Thymus (tissue), 14 donors: ENCODE measurements at places on chromosomes 2 and 18. TPM values are rescaled to one million over a fixed set of nuclear protein-coding genes. Genes with fewer than 3 reads are reported as not detected.

DNA sequence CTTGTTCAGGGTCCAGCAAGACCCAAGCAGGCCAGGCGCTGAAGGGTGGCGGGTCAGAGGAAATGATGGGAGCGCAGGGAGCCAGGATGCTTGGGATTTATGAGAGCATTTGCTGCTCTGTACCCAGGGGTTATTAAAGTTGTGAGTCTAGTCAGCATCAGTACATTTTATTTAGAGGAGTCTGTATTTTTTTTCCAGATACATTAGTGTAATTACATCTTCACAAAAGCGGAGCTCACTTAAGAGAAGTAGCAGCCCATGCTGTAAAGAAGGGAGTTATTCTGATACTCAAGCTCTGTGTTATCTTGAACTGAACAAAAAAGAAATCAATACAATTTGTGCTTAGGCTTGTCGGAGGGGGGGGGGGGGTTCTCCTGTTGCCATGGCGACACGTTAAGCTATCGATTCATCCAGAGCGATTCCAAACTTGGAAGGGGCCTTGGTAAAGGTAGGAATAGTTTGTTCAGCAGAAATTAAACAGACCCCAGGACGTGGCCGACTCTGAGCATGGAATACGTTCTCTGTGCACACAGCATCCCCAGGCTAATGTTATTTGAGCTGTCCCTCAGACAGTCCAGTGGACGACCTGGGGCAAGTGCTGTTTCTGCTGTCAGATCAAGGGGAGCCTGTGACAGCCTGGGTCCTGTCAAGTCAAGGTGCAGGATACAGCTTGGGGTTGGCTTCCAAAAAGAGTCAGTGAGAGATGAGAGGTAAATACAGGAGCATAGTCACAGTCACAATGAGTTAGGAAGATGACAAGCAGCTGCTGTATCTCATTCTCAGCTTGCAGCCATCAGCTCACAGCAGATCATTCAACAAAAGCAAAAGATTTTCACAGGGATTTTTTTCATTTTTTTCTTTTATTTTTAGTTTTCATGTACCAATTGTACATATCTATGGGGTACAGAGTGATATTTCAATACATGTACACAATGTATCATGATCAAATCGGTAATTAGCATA is 387.6 kb downstream of the DCDC2C start:
- DNase-seq = no peak

GRCh38 chr2:202844656-202845055 is 26.9 kb downstream of the ICA1L start:
- no peak for DNase-seq

DNA sequence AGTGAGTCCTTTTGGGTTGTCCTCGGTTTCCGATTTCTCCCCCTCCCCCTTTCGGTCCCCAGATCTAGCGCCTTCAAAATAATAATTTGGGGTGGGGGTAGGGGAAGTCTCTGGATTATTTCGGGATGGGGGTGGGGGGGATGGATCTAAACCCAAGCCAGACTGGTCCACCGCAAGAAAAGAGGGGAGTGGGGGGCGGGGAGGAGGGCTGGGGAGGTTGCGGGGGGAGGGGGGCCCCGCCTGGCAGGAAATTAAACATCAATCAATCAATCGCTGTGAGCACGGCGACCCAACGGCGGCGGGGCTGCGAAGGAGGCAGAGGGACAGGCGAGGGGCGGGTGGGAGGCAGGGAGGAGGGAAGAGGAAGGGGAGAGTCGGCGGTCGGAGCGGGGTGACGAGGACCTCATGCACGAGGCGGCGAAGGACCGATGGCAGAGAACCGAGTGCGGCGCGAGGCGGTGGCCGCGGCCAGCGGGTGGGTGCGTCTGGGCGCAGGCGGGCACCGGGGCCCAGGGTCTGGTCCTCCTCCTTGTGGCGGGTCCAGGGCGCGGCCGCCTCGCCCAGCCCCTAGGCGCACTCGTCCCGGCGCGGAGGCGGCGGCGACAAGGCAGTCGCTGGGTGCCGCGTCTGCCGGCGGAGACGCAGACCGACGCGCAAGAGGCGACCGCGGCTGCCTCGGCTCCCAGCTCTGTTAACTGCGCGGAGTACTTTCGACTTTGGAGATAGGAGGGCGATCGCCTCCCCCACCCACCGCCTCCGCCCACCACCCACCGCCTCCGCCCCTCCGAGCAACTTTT is 468 bp upstream of the SATB2 start:
- no peak for DNase-seq

- DNase-seq = peak; percentile 19
These were observed 124.3 kb upstream of the CYP26B1 start for GRCh38 chr2:72271766-72272641.

- no peak for DNase-seq
These were observed 7.9 kb downstream of the NEDD4L start for GRCh38 chr18:58051765-58052460.

DNA sequence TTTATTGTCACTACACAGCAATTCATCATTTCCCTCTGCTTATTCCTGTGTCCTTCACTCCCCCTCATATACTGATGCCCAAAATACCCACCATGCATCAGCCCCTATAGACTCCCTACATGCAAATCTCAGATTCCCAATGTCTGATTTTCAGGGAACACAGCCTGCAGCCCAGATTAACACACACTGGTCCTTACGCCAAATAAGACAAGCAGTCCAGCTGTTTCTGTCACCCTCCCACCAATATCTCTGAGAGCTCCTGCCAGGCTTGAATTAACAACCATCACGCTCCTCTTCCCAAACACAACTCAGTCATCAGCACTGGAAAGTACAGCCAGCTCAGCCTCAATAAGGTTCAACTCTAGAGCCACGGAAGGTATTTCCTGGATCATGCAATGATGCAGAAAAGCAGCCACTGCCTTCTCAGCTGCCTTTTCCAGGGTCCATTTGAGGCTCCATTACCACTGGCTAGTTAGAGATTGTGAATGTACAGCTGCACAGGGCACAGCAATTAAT is 39.0 kb upstream of the SLC35F5 start:
- DNase-seq = no peak

TTC31 gene
- 10.3 TPM for total RNA-seq

MC5R gene
- 0.61 TPM for total RNA-seq

EN1 gene
- 0.05 TPM for total RNA-seq
